NAMALWA (cell line): ENCODE measurements at places on chromosomes 2 and 18.
A peak's percentile ranks its signal among the peaks of the same experiment; 100 is the strongest.

DNA sequence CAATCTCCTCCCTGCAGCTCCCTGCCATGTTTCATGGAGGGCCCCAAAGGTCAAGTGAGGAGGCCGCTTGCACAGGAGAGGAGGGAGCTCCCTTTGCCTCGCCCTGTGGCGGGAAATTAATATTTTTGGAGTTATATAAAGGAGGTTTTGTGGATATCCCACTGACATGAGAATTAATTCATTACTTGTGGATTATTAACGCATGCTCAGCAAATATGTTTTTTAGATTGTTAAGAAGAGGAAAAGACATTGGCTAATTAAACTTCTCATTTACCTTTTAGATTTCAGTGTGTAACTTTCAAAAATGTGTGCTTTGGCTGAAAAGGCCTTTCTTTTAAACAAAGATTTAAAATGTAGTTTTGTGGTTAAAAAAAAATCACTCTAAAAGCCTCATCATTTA lies 474.0 kb downstream of the SOCS6 start:
- DNase-seq: no peak

- DNase-seq: no peak
Observed at GRCh38 chr2:77310416-77310815, 211.8 kb downstream of the LRRTM4 start.

DNA sequence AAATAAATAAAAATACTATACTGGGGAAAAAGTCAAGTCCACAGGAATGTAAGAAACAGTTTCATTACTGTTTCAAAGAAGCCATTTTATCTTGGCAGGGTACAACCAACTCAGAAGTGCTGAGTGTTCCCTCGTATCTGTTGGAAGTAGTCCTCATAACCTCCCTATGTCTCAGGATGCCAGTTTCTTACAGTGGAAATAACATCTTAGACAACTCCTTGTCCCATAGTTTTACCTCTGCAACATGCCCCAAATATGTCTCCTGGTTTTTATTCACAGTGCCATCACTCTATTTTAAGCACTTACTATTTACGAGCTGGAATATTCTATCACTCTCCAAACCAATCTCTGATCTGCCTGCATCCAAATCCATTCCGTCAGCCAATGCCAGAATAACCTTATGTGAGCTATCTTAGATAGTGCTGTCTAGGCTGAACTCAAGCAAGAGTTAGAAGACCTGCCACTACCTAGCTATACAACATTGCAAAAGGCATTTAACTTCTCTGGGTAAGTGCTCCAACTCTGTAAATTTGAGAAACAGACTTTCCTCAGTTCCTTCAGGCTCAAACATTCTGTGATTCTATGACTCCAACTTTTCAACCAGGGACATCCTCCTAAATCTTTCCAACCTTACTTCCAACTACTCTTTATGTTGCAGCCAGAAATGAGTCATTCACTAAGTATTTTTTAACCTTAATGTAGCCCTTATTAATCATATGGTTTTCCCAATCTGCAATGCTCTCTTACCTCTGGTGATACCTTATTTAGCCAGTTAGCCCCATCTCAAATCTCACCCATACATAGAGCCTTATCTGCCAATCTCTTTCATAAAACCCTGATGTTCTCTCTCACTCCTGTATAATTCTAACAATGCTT lies 66.7 kb downstream of the RTN4 start:
- no peak for DNase-seq

- DNase-seq: no peak
Observed at GRCh38 chr2:150296770-150297546, 190.5 kb downstream of the RND3 start.

- no peak for DNase-seq
Observed at GRCh38 chr2:161122772-161123530, 37.3 kb upstream of the TANK start.

GRCh38 chr2:210099940-210100339 lies 71.3 kb downstream of the KANSL1L start:
- no peak for DNase-seq

DNA sequence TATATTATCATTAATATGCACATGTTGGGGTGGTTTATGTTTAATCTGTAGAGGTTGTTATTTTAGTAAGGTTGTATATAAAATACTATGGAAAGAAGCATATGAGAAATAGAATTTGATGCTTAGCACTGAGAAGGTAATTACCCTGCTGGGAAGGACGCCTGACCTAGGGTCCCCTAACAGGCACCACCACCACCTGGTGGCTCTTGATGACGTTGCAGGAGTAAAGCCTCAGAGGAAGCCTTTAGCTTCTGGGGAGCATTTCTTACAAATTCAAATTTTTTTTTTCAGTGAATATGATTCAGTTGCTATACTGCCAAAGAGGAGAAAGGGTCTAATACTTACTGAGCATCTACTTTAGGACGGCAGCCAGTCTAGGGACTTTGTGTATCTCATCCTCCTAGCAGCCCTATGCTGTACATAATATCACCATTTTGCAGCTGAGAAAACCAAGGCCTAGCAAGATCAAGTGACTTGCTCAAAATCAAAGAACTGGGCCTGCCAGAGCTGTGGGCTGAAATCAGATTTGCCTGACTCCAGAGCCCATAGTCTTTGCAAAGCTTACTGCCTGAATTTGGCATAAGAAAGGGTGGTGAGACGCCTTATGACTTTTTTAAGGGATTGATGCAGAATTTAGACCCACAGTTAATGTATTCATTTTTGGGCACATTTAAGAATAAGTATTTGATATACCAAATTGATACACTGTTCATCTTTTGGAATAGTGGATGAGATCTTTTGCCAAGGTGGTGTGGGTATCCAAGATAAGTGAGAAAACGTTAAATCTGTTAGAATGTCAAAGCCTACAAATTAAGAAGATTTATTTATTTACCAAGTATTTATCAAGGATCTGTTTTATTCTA lies 78.8 kb upstream of the GAREM1 start:
- DNase-seq: peak; percentile 78

GRCh38 chr2:98869272-98869641 lies 66.8 kb downstream of the CRACDL start:
- no peak for DNase-seq

- no peak for DNase-seq
Observed at GRCh38 chr2:120313695-120314615, 32.0 kb upstream of the INHBB start.

GRCh38 chr18:45312555-45313126 lies 302.6 kb upstream of the SLC14A2 start:
- DNase-seq: no peak

DNA sequence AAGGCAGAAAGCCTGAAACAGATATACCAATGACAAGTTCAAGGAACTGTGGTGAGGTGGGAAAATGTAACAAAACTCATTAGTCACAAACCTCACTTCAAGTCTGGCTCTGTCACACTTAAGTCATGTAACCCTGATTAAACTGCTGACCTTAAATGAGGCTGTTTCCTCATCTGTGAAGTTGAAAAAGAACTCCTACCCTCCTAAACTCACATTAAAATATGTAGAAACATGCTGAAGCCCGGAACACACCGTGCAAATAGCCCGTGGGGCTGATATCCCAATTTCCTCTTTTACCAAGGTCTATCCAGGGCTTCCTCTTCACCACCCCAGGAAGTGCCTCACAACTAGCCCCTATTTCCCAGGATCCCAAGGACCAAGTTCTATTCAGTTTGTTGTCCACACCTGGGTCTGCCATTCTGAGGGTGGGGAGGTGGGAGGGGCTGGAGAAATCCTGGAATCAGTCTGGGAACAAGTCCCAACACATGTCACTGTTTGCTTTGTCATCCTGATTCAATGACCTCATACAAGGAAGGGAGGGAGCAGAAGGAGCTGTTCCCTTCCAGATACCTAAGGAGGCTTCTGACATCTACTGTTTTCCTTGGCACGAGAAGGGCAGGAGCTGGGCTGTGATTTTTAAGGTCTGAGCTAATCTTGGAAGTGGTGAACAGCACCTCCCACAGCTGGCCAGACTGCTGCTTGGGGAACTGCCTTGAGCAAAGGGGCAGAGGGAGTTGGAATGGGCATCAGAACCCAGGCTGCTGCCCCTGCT lies 42.3 kb downstream of the SLC4A1AP start:
- no peak for DNase-seq

DNA sequence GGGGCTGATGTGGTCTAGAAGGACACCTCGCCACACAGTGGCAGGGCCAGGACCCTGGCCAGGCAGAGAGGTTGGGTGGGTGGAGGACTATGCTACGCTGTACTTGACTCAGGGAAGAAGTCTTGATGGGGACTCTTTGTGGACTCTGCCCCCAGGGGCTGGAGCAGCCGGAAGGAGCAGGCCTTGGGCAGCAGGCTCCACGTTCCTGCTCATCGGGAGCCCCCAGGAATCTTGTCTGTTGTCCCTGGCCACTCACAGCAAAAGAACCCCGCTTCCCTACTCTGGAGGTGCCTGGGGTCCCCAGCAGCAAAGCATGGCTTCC lies 79.0 kb downstream of the POLR1A start:
- no peak for DNase-seq

GRCh38 chr2:191656391-191656790 lies 21.5 kb upstream of the NABP1 start:
- no peak for DNase-seq

- no peak for DNase-seq
Observed at GRCh38 chr2:117983040-117983439, 30.8 kb downstream of the CCDC93 start.

DNA sequence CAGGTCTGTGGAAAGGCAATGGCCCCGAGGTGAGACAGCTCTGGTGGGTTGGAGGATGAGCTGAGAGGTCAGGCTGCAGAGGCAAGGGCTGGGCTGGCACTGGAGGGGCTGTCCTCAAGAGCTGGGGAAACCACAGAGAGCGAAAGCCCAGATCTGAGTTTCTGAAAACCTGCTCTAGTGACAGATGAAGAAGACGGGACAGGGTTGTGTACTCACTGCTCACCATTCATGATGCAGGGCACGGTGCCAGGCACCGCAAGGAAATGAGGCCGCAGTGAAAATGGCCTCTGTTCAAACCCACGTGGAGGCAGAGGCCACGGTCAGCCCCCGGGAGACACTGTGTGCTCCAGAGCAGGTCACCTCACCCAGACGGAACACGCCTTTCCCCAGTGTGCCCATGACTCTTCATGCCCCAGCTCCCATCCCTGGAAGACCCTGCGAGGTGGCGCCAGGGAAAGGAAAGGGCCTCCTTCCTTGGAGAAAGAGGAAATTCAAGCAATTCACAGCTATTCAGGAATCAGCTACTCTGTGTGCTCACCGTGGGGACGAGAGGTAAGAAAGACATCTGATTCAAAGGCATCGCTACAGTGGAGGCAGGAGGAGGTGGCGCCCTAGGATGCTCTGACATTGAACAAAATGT lies 24.3 kb upstream of the ID2 start:
- no peak for DNase-seq

DNA sequence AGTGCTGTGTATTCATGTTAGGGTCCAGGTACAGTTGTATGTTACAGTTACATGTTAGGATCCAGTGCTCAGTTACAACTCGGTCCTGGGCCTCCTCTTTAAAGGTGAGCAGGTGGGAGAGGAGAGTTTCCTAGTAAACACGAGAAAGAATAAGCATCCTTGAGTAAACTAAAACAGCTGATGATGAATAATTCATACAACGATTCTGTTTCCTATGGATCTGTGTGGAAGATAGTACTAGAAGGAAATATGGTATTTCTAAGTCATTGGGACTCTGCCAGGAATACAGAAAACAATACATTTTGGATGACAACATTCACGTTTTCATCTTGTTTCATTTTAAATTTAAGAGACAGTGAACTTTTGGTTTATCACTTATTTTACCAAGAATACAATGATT lies 29.5 kb downstream of the SNTG2 start:
- no peak for DNase-seq

DNA sequence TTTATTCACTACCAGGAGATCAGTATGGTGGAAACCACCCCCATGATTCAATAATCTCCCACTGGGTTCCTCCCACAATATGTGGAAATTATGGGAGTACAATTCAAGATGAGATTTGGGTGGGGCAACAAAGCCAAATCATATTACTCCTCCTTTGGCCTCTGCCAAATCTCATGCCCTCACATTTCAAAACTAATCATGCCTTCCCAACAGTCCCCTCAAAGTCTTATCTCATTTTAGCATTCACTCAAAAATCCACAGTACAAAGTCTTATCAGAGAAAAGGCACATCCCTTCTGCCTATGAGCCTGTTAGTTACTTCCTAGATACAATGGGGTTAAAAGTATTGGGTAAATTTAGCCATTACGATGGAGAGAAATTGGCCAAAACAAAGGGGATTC lies 989.5 kb upstream of the CNTNAP5 start:
- no peak for DNase-seq

GRCh38 chr2:9971105-9971818 lies 19.8 kb downstream of the GRHL1 start:
- DNase-seq: no peak

- DNase-seq: peak; percentile 86
Observed at GRCh38 chr18:54119524-54120019, 104.9 kb downstream of the MBD2 start.

- no peak for DNase-seq
Observed at GRCh38 chr2:66572391-66572790, 137.5 kb downstream of the MEIS1 start.

- DNase-seq: no peak
Observed at GRCh38 chr2:124241-124880, 78.1 kb upstream of the FAM110C start.

GRCh38 chr2:201093573-201093972 lies 21.8 kb downstream of the NDUFB3 start:
- no peak for DNase-seq

DNA sequence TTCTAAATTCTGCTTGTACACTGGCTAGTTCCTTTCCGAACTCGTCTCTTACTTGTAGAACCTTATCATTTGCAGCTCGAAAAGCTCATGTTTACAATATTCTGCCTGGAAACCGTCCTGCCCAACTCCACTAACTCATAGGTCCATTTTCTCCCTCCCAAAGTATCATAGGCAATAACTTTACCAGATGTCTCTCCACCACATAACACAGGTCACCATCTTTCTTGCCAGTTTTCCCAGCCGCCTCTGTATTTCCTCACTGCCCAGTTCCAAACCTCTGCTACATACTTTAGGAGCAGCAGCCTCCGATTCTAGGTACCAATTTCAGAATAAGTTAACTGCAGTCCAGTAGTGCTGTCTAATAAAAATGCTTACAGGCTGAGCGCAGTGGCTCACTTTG lies 259.5 kb downstream of the GLI2 start:
- DNase-seq: no peak

- no peak for DNase-seq
Observed at GRCh38 chr2:49913025-49913424, 758.7 kb upstream of the FSHR start.

- DNase-seq: no peak
Observed at GRCh38 chr2:174059884-174060244, 94.7 kb upstream of the SP3 start.
